ENCODE measurements at places on chromosomes 2 and 18.
A peak's percentile ranks its signal among the peaks of the same experiment; 100 is the strongest.

DNA sequence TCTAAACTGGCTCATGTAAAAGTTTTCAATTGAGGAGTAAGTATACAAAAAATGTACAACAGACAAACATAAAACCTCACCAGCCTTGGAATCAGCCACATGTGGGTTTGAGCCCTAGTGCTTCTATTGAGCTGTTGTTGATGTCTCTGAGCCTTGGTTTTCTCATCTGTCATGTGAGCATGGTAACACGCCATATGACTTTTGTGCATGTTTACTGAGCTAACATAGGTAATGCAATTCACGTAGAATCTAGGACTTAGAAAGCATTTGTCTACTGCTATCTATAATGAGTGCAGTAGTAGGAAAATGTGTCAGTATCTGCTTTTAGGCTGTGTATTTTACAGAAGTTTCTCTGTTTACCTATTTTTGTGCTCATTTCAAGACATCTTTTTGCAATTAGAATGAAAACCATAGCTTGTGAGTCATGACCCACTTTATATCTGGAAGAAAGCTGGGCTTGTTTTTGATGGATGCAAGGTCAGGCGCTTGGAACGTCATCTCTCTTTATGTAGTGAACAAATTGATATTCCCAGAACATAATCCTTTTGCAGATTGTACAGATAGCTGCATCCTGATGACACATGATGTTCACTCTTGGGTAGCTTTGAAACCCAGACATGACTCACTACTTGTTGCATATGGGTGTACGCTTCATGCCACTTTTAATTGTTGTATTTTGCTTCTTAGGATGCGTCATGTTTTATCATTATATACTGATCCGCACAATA, 94.3 kb downstream of the RNF144A start:
- DNase-seq = no peak

DNA sequence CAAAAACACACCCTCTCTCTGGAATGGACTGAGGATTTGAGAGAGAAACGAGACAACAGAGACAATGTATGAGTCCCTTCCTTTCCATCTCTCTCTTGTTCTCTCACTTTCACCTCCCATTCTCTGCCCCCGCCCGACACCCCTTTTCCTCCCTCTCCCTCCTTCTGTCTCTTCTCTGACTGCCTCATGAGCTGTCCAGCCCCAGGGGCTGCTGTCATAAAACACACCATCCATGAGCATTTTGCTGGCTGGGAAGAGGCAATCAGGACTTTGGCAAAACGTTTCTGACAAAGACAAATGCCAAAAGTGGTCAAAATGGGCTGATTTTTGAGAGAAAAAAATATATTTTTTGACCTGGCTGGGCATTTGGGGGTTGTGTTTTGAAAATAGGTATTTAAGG, 377.2 kb downstream of the EN1 start:
- DNase-seq = no peak

- no peak for DNase-seq
Observed at GRCh38 chr18:31478688-31479087, 19.3 kb upstream of the DSG2 start.

GRCh38 chr2:27707462-27708256, 44.0 kb downstream of the SLC4A1AP start:
- DNase-seq = no peak

DNA sequence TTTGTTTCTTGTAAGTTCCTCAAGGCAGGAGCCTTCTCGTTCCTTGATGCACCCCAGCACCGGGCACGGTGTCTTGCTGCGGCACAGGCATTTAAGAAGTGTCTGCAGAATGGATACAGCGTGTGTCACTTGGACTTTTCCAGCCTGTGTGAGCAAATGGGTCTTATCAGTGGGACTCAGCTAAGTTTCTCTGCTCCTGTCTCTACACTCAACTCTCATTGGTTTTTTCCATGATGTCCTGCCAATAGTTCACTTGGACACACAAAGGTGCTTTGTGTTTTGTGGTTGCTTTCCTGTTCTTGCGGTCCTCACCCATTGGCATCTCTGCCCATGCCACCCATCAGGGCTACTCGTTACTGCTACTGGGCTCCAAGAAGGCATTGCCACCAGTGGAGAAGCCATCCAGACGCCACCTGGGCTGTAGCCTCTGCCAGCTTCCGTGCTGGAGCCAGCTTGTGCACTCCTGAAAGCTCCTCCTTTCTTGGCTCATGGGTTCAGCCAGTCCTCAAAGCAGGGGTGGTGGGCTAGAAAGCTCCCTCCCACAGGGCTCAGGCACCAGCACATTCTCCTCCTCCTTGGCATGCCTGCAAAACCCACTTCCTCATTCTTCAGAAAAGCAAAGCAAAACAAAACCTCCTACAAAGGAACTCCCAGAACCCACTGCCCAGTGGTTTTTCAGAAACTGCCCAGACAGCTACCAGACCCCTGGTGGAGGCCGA, 41.4 kb downstream of the IL1R2 start:
- DNase-seq = peak; percentile 3

DNA sequence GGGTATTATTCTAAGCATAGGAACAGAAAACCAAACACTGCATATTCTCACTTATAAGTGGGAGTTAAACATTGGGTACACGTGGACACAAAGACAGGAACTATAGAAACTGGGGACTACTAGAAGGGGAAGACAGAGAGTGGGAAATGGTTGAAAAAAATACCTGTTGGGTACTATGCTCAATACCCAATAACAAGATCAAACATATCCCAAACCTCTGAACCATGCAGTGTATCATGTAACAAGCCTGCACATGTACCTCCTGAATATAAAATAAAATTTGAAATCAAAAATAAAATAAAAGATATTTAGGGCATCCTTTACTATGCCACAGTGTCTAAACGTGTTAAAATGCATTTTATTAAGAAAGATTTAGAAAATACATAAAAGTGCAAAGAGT, 221.0 kb upstream of the TFPI start:
- no peak for DNase-seq

DNA sequence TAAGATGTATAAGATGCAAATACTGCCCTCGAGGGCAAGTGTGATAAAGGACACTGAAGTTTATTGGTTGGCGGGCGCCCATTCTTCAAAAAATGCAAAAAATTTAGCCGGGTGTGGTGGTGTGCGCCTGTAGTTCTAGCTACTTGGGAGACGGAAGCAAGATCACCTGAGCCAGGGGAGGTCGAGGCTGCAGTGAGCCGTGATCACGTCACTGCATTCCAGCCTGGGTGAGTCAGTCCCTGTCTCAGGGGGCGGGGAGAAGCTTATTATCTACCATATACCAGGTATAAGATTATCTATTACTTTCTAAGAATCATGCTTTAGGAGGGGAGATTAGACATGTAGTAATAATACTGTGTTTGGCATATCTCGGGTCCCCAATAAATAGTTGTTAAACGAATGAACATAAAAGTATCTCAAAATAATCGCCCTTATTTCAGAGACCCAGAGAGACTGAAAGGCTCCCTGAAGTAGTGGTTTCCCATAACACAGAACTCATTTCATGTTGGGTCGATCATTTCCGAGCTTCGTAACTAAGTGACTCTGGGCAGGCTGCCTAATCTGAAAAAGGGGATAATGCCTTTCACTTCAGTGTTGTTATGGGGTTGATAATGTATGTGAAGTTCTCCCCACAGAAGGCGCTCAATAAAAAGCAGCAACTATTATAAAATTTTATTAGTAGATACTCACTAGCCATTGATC, 1.2 kb upstream of the SELENOI start:
- no peak for DNase-seq

GRCh38 chr18:30969670-30970170, 72.8 kb downstream of the DSC3 start:
- DNase-seq = no peak

- no peak for DNase-seq
Observed at GRCh38 chr2:79210274-79210917, 50.8 kb upstream of the REG3A start.

- DNase-seq = no peak
Observed at GRCh38 chr2:200829258-200829655, 17.5 kb downstream of the BZW1 start.

GRCh38 chr18:64240316-64240715, 91.4 kb upstream of the LINC00305 start:
- DNase-seq = no peak

DNA sequence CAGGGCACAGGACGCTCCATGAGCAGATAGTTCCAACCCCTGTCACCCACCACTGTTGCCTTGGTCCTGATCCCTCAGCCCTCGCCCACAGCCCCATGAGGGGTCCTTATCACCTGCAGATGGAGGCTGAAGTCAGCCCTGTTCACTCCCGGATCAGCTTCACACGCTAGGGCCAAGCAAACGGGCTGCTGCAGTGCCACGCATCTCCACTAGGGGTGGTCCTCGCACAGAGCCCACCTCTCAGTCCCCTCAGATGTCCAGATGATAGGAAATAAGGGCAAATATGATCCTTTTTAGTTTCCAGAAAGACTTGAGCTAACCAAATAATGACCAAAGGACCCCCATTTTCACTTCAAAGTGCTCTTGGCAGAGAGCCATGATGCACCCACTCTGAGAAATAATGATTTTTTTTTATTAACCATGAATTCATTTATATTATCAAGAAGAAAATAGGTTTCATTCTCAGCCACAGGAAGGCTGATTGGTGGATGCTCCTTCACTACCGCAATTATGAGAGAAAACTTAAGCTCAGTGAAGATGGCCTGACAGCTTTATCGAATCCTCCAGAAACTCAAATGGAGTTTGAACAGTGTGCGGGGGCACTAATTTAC, 71.9 kb upstream of the KLHL29 start:
- no peak for DNase-seq

DNA sequence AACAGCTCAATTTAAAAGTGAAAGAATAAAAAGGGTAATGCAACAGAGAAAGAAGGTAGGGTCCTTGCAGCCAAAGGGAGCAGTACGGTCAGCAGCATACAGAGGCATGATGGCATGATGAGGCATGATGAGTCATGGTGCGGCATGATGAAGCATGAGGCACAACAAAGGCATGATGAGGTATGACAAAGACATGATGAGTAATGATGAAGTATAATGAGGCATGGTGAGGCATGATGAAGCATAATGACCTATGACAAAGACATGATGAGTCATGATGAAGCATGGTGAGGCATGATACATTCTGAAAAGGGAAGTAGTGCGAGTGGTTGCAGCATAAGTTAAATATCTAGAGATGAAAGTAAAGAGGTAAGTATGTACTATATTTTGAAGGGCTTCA, 673.2 kb downstream of the TMEM182 start:
- no peak for DNase-seq

DNA sequence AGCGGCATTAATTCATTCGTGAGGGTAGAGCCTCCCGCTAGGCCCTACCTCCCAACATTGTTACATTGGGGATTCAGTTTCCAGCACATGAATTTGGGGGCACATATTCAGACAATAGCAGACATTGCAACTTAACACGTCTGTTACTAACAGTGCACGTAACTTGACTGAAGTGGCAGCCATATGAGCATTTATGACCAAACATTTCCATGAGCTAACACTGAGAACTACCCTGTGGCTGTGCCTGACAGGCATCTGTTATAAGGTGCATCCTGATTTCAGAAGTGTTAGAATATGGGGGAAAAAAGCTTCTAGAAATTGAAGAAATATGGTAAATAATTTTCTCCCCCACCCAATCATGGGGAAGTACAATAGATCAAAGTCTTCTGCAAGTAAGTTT, 24.5 kb downstream of the MALT1 start:
- no peak for DNase-seq

GRCh38 chr2:161139098-161139987, 20.9 kb upstream of the TANK start:
- DNase-seq = no peak

DNA sequence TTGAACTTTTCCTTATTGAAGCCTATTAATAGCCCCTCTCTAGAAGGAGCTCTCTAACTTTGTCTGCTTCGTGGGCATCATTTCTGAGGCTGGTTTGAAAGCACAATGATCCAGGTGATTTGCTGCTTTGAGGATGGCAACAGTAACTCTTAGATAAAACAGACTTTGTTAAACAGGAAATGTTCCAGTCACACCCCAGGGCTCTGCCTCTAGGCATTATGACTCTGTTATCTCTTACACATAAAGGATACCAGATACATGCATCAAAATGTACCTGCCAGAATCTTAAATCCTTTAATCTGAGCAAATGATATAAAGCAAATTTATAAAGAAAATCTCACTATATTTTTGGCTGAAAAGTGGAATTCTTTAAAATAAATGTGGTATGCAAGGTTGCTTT, 52.3 kb downstream of the GAD1 start:
- no peak for DNase-seq

GRCh38 chr2:71669058-71669456, 215.7 kb downstream of the DYSF start:
- DNase-seq = no peak

DNA sequence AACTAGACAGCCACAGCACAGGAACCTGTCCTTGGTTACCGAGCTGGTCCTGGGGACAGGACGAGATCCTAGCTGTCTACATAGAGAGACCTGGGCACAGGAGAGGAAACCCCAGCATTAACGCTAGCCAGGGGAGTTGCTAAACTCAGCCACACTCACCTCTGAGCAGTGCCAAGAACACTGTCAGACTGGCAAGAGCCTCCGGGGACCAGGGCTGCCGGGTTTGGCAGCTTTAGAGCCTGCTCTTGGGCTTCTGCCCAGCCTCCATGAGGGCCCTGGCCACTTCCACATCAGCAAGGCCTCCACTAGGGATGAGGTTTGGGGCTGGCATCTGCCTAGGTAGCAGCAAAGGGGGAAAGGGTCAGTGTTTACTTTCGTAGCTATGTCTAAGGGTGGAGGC, 6.7 kb downstream of the TMBIM1 start:
- no peak for DNase-seq

GRCh38 chr2:206642075-206643025, at the start of gene FAM237A:
Gene FAM237A (plus strand): TSS chr2:206642487. CDS start chr2:206644237, 1,750 bp downstream.
- no peak for DNase-seq

GRCh38 chr2:129467941-129468340, 511.5 kb upstream of the RAB6C start:
- DNase-seq = no peak

DNA sequence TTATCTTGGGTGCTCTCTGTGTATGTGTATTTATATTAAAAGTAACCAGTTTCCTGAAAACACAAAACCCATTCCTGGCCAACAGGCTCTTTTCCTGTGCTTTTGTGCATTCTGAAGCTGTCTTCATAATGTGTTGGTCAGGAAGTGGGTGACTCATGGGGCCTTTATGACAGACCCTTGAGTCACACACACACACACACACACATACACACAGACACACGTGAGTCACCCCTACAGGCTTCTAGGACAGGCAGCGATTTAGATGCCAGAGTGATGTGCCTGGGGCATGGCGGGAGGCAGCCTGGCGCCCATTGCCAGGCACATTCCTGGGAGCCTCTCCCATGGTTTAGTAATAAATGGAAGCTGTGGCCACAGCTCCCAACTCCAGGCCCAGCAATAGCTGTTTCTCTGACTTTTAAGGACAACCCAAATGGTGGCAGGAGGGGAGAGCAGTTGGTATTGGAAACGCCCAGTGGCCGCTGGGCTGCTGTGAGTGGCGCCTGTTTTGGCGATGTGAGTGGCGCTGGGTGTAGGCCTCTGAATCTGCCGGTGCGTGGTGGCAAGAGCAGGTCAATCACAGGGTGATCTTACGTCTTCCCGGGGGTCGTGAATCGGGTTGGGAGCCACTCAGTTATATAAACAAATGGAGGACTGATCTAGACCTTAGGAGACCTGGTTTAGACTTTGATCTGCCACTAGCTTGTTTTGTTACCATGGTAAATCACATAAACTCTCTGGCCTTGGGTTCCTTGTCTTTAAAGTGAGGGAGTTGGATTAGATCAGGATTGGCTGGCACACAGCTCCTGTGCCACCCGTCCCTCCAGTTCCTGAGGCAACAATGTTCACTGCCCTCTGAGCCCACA, 150.7 kb upstream of the DLX2 start:
- DNase-seq = no peak
